ENCODE measurements at places on chromosomes 3 and 15.

DNA sequence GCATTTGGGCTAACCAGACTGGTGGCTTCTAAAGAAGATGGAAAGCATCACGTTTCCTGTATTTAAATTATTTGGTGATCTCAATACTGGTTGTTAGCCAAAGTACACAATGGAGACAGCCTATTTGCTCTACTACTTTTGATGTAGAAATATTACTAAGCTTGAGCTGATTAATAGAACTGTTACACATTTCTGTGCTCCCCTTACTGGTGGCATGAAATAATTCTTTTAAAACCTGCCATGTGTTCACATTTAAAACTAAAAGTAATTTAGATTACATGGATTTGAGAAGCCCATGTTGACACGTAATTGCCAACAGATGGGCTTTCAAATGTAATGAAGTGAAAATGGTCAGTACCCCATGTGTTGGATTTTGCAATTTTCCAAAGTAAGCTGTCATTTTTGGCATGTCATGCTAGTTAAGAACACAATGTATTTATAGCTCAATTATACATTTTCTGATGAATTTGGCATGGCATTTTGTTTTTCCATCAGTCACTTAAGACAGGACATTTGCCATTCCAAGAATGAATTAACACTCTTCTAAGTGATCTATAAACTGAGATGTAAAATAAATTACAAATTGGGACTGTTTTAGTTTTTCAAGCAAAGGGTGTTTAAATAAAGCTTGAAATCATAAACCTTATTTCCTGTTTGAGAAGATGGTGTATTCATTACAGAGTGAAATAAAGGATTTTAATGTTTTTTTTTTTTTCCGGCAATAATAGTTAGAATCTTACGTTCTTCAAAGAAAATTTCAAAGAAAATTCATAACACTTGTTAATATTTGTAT, 10.8 kb upstream of the RARRES1 start:
- no peak for DNase-seq

GRCh38 chr3:106206146-106206545, 337.3 kb upstream of the CBLB start:
- no peak for DNase-seq

DNA sequence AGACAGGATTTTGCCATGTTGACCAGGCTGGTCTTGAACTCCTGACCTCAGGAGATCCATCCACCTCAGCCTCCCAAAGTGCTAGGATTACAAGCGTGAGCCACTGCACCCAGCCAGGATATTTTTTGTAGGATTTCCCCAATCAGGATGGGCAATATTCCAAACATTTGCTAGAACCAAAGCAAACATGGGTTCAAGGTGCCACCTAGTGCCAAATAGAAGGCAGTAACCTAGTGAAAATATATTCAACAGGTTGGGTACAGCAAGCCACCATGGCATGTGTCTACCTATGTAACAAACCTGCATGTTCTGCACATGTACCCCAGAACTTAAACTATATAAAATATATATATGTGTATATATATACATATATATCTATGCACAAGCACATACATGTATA, 185.9 kb upstream of the CADM2 start:
- no peak for DNase-seq

DNA sequence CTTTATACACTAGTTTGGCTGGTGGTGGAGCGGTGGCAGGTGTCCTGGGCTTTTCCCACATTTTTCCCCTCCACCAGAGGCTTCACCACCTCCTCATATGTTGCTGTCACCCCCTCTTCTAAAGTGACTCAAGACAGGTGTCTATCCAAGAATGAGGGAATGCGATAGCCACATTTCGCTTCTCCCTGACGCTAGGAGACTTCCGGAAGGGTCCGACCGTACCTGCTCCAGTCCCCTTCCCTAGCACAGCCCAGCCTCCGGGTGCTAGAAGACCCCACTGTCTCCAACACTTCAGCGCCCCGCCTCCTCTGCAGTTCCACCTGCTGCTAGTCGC, 496 bp downstream of the SCAMP2 start:
- no peak for DNase-seq

DNA sequence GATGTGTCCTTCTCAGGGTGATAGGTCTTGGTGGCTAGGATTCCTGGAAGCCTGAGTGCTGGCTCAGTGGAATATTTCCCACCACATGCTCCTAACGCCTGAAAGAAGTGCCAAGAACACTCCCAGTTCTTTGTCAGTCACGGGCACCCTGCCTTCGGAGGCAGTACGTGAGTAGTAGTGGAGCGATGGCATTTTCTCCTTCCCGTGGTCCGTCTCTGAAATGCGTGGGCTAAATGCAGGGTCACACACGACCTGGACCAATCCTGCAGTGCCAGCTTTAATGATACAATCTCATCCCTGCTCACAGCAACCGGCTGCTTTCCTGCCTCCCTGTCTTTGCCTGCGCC, 14.5 kb downstream of the H1-8 start:
- no peak for DNase-seq

GRCh38 chr3:121126033-121126706, 218.2 kb downstream of the STXBP5L start:
- no peak for DNase-seq

DNA sequence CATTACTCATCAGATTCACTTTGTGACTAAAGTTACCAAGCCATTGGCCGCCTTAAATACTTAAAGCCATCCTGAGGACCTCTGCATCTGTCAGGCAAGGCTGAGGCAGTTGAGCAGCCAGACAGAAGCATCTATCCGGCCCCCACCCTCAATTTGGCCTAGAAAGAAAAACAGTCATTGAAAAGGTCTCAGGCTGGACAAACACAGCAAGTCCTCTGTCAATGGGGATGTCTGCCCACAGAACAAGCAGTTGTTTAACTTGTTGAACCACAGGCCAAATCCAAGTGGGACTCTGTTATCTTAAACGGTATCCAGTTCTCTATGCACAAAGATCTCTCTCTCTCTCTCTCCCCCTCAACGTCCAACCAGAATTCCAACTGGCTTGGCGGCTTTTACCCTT, 2.8 kb downstream of the ZIC4 start:
- DNase-seq: no peak

GRCh38 chr3:183812761-183813445, 12.5 kb downstream of the MAP6D1 start:
- no peak for DNase-seq

DNA sequence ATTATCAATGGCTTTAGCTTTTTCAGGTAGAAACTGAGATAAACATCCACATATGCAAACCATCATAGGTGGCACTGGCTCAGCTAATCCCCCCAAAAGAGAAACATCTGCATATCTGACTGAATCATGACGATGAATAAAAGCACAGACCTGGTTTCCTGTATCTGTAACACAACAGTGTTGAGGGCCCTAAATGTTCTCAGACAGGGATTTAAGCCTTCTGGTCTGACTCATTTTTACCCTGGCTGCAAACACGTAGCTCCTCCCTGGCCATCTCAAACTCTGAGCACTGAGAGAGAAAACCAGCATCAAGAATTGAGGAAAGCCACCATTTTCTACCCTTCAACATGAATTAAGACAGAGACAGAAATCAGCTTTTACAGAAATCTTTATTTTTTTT, 35.2 kb downstream of the GLB1 start:
- DNase-seq: no peak

- DNase-seq: no peak
Measured at GRCh38 chr3:75171630-75172230, 492.4 kb upstream of the FRG2C start.

GRCh38 chr3:143123353-143123984, 3.9 kb downstream of the CHST2 start:
- no peak for DNase-seq

GRCh38 chr3:157427901-157428300, 8.7 kb upstream of the PTX3 start:
- no peak for DNase-seq

GRCh38 chr3:5613599-5613998, 426.1 kb downstream of the EDEM1 start:
- no peak for DNase-seq

- no peak for DNase-seq
Measured at GRCh38 chr3:50050361-50050760, 38.4 kb upstream of the RBM5 start.

DNA sequence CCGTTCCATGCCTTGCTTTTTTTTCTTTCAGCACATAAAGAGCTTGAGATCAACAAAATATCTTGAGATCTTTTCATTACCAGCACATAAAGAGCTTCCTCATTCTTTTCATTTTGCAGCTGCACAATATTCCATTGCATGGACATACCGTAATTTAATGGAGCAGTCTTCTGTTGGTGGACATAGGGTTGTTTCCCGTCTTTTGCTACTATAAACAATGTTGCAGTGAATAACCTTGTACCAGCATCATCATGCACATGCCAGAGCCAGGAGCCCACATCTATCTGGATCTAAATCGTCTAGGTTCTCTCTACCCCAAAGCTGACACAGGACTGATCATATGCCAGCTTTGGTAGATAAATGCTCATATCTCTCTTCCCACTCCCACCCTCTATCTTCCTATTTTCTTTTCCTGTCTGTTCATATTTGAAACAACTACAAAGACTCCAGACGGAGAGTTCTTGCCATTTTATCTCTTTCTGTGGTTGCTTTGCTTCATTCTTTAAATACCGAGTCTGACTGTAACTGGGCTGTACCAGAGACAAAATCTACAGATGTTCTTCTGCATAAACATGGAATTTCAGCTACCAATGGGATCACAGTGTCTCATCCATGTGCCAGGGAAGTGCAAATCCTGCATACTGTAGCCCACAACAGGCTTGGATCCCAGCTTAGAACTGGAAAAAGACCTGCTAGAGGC, 47.1 kb upstream of the AKAP13 start:
- DNase-seq: no peak

DNA sequence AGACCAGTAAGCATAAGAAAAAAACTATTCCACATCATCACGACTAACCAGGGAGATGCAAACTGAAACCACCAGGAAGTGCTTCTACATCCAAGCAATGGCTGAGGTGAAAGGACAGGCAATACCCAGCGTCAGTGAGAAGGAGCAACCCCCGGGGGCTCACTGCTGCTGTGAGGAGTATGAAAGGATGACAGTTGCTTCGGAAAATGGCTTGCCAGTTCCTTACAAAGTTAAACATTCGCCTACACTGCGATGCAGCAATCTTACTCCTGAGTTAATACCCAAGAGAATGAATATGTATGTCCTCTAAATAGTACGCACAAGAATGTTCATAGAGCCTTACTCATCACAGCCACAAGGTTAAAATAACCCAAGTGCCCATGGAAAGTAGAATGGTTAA, 13.3 kb upstream of the PLXNA1 start:
- no peak for DNase-seq

- DNase-seq: no peak
Measured at GRCh38 chr3:33111581-33111980, 2.2 kb upstream of the CRTAP start.

GRCh38 chr3:5181469-5182141, 5.9 kb upstream of the EDEM1 start:
- DNase-seq: no peak

- DNase-seq: no peak
Measured at GRCh38 chr15:61623746-61624145, 394.6 kb upstream of the RORA start.

GRCh38 chr3:190396001-190396400, 8.0 kb downstream of the CLDN16 start:
- no peak for DNase-seq

- DNase-seq: no peak
Measured at GRCh38 chr3:50316657-50317242, 5.8 kb downstream of the HYAL2 start.

GRCh38 chr3:108442281-108442680, 68.1 kb downstream of the MYH15 start:
- no peak for DNase-seq

DNA sequence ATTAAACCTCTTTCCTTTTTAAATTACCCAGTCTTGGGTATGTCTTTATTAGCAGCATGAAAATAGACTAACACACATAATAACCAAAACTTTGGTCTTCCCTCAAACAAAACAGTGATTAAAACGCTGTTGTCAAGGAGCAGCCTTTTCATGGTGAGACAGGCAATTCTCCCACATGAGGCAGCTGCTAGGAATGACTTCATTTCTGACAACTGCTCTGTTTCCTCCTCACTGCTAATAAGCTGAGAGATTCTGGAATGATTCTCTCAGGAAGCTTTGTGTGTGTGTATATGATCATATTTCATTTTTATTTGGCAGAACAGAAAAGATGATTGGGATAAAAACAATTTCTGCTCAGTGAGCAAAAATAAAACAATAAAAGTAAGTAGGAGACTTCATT, 580.6 kb upstream of the ADAMTS9 start:
- no peak for DNase-seq

DNA sequence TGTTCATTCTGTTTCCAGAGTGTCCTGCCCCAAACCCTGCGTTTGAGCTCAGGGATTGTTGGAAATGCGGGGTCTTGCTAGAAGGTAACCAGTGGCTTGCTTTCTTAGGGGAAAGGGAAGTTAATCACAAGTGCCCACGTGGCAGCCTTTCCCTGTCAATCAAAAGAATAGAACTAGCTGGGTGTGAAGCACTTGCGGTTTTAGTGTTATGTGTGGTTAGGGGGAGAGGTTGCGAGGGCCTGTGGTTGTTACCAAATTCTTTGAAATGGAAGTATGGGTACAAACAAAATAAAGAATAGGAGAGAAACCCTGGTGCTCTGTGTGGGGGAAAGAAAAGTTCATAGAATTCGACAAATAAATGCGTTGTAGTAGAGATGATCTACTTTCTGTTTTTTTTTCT, 67.6 kb downstream of the FNDC3B start:
- DNase-seq: no peak

GRCh38 chr3:152315623-152316022, 46.9 kb downstream of the MBNL1 start:
- no peak for DNase-seq

DNA sequence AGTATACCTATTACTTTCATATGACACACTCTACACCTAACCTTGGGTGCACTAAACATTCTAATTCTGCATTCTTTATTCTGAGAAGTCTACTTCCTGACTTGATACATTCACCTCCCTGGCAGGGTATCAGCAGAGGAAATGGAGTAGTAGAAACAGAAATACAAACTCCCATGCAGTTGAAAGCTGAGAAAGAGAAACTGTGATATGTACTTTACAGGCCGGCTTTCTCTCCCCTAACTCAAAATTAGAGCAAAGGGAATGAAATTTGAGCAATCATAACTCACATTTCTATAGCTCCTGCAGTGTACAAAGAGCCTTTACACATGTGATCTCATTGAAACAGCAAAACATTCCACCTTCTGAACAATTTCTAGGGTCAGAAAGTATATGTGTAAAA, 135.5 kb upstream of the COL8A1 start:
- DNase-seq: no peak

DNA sequence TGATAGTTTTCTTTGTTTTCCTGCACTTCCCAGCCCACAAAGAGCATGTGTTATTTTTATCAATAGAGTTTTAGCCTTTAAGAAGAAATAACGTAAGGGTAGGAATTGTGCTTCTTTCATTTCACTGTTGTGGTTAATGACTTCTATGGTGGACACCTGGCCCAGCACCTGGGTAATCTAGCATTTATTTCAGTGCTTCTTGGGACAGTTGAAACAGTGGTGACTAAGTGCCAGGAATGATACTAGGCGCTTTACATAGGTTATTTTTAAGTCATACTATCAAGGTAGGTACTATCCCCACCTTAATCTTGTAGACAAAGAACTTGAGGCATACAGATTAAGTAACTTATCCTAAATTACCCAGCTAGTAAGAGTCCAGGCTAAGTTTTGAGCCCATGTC, 243.8 kb downstream of the SOX2 start:
- DNase-seq: no peak
